ENCODE measurements at places on chromosomes 12 and 14.

- no peak overlapping the region for H3K4me3 ChIP-seq
- no peaks in the 10 kb centered on the region for H3K27me3 ChIP-seq
- 0 out of 2 replicates have a peak, but pooled peaks cover 3% of the 10 kb centered on the region for H3K4me1 ChIP-seq
- no peaks in the 10 kb centered on the region for H3K36me3 ChIP-seq
- no peak overlapping the region for H3K27ac ChIP-seq
These were observed 87.2 kb downstream of the PPM1H start for GRCh38 chr12:62847709-62848108.

DNA sequence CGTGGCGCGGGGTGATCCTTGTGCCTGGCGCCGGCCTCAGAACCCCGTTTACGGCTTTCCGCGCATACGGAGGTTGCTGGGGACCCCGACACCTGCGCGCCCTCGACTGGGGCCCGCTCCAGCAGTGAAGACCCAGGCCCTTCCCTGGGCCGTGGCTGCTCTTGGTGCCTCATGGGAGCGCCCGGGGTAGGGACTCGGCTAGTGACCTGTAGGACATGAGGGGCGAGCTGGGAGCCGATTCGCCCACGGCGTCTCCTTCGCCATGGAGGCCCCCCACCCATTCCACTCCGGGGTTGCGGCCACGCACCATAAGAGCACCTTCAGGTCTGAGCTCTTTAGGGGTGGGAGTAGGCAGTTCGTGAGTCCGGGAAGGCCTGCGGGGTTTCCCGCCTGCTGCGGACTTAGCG, 14.2 kb upstream of the PAX9 start:
- H3K4me1 ChIP-seq, result no peaks in the 10 kb centered on the region
- H3K27me3 ChIP-seq, result no peaks in the 10 kb centered on the region
- no peak overlapping the region for H3K4me3 ChIP-seq
- DNase-seq, result no peak

DNA sequence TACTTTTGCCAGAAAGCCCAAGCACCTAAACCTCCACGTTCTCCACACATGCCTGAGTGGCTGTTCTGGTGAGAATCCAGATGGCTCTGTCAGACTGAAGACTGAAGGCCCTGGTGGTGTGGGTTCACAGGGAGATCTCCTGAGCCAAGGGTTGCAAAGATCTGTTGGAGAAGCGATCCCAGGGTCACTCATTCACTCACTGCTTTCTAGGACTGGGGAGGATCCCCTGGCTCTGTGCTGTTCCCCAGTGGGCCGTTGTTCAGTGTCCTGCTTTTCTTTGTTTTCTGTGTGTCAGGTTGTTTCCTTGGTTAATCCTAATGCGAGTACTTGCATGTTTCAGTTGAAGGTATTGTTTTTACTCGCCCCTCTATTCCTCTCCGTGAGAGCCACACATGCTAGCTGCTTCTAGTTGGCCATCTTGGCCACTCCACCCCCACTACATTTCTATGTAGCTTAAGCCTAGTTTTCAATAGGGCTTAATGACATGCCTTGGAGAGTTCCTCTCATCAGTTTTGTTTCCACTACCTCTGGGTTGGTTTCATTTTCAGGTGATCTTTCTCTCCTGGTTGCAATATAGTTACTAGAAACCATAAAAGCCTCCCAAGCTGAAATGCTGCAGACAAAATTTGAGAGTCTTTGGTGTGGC, 144.5 kb upstream of the SLC38A2 start:
- no peaks in the 10 kb centered on the region for H3K27me3 ChIP-seq
- H3K27ac ChIP-seq, result no peak overlapping the region
- no peak overlapping the region for H3K4me3 ChIP-seq
- no peaks in the 10 kb centered on the region for H3K36me3 ChIP-seq
- DNase-seq, result no peak
- no peaks in the 10 kb centered on the region for H3K4me1 ChIP-seq

DNA sequence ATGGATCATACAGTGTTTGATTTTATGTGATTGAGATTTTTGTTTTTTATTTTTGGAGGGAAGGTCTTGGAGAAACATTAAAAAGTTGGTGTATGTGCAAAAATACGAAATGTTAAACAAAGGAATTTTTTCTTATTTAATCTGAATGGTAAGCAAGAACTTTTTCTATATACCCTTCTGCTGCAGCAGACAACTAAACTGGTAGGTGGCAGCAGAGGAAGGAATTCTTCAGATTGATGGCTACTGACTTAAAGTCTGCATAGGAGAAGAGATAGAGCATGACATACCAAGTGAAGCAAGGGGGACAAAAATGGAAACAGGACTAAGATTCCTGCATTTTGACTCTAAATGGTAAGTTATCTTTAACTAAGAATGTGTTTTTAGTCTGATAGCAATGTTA, 42.0 kb upstream of the A2ML1 start:
- no peak for DNase-seq
- peaks cover 22% of the 10 kb centered on the region for H3K36me3 ChIP-seq
- H3K27ac ChIP-seq, result no peak overlapping the region
- no peak overlapping the region for H3K4me3 ChIP-seq

DNA sequence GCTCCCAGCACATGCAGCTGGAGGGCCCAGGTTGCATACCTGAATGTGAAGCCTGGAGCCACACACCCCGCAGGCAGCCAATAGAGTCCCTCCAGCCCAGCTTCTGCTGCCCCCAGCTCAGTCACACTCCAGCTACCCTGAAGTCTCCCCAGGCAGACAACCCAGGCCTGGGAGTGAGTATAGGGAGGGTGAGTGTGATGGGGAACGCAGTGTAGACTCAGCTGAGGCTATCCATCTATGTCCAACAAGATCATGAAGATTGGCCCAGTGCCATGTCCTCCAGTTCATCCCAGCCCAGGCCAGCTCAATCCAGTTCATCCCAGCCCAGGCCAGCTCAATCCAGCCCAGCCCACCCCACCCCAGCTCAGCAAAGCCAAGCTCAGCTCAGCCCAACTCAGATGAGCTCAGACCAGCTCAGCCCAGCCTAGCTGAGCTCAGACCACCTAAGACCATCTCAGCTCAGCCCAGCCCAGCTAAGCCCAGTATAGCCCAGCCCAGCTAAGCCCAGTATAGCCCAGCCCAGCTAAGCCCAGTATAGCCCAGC, 330.4 kb downstream of the TMEM121 start:
- no peak overlapping the region for H3K4me3 ChIP-seq
- peak; percentile 1 for DNase-seq
- no peaks in the 10 kb centered on the region for H3K36me3 ChIP-seq
- no peak overlapping the region for H3K27ac ChIP-seq
- no peaks in the 10 kb centered on the region for H3K4me1 ChIP-seq
- H3K27me3 ChIP-seq, result peaks cover 32% of the 10 kb centered on the region

Data from SJCRH30 (cell line).